ENCODE measurements at places on chromosomes 6 and 20. TPM values are rescaled to one million over a fixed set of nuclear protein-coding genes. Genes with fewer than 3 reads are reported as not detected.

DNA sequence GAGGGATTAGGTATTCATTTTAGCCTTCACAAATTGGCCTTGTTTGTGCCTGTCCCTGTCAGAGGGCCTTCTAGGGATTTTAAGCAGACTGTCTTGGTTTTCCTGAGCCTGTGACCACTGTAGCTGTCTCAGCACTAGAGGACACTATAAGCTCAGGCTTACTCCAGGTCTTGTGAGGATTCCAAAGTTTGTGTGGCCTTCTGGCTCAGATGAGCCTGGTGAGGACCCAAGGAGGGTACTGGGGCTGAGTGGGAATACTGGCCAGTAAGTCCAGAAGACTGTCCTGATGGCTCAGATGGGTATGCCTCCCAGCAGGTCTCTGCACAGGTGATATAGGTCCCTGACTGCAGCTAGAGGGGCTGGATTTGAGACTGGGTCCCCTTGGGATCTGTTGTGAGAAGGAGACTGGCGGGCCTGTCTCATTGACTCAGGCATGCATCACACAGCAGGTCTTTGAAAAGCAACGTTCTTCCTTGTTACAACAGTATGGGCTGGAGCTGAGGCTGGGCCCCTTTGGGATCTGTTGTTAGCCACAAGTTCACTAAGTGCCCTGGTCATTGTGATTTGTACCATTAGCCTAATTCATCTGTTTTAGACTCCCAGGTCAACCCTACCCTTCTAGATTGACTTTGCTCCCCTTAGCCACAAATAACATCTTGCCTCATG lies 26.3 kb upstream of the TFB1M start:
- no peaks in the 10 kb centered on the region for H3K36me3 ChIP-seq
- no peak overlapping the region for H3K27ac ChIP-seq
- H3K4me1 ChIP-seq, result no peaks in the 10 kb centered on the region
- H3K4me3 ChIP-seq, result no peak overlapping the region
- no peak for DNase-seq

- H3K27me3 ChIP-seq, result no peaks in the 10 kb centered on the region
- no peak overlapping the region for H3K4me3 ChIP-seq
- no peaks in the 10 kb centered on the region for H3K4me1 ChIP-seq
- H3K36me3 ChIP-seq, result no peaks in the 10 kb centered on the region
- H3K27ac ChIP-seq, result no peak overlapping the region
Measured at GRCh38 chr6:11625302-11625701, 87.8 kb downstream of the TMEM170B start.

GRCh38 chr6:69846770-69847491 lies 19.4 kb upstream of the COL19A1 start:
- no peaks in the 10 kb centered on the region for H3K36me3 ChIP-seq
- H3K27ac ChIP-seq, result peak overlapping the region; percentile 45
- DNase-seq, result no peak
- H3K4me1 ChIP-seq, result peaks cover 4% of the 10 kb centered on the region
- H3K27me3 ChIP-seq, result no peaks in the 10 kb centered on the region
- H3K4me3 ChIP-seq, result no peak overlapping the region

DNA sequence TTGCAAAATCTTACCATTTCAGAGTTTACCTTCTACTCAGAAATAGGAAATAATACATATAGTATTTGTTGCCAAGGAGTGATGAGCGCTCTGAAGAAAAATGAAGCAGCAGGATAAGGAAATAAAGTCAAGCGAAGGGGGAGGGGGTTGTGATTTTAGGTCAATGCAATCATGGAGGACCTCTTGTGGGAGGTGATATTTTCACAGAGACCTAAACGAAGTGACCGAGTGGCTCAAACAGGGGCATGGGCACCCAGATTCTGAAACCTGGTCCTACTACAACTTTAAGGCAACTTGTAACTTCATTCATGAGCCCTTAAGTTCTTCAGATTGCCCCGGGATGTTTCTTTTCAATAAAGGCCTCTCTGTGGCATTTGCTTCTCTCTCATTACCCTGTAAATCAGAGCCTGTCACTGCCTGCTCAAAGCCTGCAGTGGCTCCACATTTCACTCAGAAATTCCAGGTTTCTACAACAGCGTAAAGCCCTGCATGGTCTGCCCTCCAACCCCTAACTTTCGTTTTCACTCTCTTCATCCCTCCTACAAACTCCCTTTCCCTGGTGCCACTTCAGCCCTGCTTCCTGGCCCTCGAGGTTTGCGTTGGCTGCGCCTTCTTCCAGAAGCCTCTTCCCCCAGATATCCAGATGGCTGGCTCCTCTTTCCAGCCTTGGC lies 162.7 kb downstream of the TBC1D7 start:
- no peaks in the 10 kb centered on the region for H3K36me3 ChIP-seq
- no peaks in the 10 kb centered on the region for H3K27me3 ChIP-seq
- no peak for DNase-seq
- H3K4me3 ChIP-seq, result no peak overlapping the region

DNA sequence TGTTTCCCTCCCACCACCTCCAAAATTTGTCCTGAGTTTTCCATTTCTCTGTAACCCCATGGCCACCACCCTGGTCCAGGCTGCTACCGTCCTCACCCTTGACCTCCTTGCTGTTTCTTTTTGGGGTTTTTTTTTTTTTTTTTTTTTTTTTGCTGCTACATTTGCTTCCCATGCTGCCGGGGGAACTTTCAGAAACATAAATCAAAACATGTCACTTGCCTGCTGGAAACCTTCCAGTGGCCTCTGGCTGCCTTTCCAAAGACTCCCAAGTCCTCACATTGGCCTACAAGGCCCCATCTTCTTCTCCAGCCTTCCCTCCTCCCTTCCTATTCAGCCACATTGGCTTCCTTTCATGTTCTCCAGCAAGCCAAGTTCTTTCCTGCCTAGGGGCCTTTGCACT lies 50.4 kb upstream of the PTGIS start:
- no peak for DNase-seq
- H3K27me3 ChIP-seq, result no peaks in the 10 kb centered on the region
- no peak overlapping the region for H3K4me3 ChIP-seq

- H3K36me3 ChIP-seq, result no peaks in the 10 kb centered on the region
- no peak overlapping the region for H3K27ac ChIP-seq
- DNase-seq, result no peak
Measured at GRCh38 chr6:143598466-143599080, 79.2 kb upstream of the PHACTR2 start.

DNA sequence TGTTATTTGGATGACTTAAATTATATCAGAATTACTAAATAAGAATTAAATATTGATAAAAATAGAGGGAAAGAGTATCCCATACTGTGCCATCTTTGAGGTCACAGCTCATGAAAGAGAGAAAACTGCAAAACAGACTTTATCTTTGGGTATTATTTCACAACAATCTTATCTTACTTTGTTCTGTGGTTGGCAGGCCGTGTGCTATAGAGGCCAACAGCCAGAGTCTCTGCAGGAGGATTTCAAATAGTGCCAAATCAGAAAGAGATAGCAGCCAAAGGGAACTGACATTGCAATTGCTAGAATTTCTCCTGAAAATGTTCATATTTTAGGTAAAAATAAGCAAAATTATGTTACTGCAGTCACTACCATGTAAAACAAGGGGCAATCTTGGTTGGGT lies 354.2 kb downstream of the GRIK2 start:
- no peak overlapping the region for H3K27ac ChIP-seq
- no peaks in the 10 kb centered on the region for H3K36me3 ChIP-seq

DNA sequence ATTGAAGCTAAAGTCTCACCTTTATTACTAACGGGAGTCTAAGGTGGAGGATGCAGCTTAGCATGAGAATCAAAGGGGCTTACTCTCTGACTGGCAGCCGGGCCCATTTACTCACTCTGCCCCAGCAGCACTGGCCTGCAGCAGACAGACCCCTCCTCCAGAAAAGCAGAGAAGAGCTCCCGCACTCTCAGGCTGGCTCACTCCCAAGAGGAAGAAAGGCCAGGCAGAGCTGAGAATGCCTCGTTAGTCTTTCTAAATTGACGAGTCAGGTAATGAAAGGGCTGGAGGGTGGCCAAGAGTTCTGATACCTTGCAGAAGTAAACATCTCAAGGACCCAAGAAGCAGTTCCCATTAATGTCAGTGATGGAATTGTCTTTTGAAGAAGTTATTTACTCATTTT lies 44.5 kb upstream of the IL20RA start:
- DNase-seq, result no peak
- no peaks in the 10 kb centered on the region for H3K36me3 ChIP-seq
- H3K4me1 ChIP-seq, result no peaks in the 10 kb centered on the region
- no peaks in the 10 kb centered on the region for H3K27me3 ChIP-seq
- H3K4me3 ChIP-seq, result no peak overlapping the region

GRCh38 chr6:135938576-135939207 lies 87.2 kb downstream of the PDE7B start:
- H3K36me3 ChIP-seq, result no peaks in the 10 kb centered on the region
- no peaks in the 10 kb centered on the region for H3K4me1 ChIP-seq
- no peak for DNase-seq
- H3K27me3 ChIP-seq, result no peaks in the 10 kb centered on the region
- no peak overlapping the region for H3K27ac ChIP-seq

- no peaks in the 10 kb centered on the region for H3K27me3 ChIP-seq
- H3K27ac ChIP-seq, result no peak overlapping the region
- DNase-seq, result no peak
- no peaks in the 10 kb centered on the region for H3K4me1 ChIP-seq
- H3K4me3 ChIP-seq, result no peak overlapping the region
- no peaks in the 10 kb centered on the region for H3K36me3 ChIP-seq
Measured at GRCh38 chr6:116842459-116842858, 13.6 kb upstream of the GPRC6A start.

GRCh38 chr20:4082406-4083097 lies 67.2 kb upstream of the RNF24 start:
- no peaks in the 10 kb centered on the region for H3K27me3 ChIP-seq
- H3K4me1 ChIP-seq, result peaks cover 4% of the 10 kb centered on the region
- no peak overlapping the region for H3K27ac ChIP-seq
- DNase-seq, result peak; percentile 76

PCNA gene
- 19.3 TPM for total RNA-seq

CALHM5 gene
- 0.59 TPM for total RNA-seq

SLC22A7 gene
- 495 TPM for total RNA-seq

CD164 gene
- 218 TPM for total RNA-seq

LPA gene
- total RNA-seq, result 34.7 TPM

PNPLA1 gene
- 0.14 TPM for total RNA-seq

MCCD1 gene
- total RNA-seq, result 0.56 TPM

LY6G5C gene
- 1.1 TPM for total RNA-seq

THEMIS gene
- 0.05 TPM for total RNA-seq

CCDC28A gene
- total RNA-seq, result 11.9 TPM

LAMA5 gene
- total RNA-seq, result 40.2 TPM

MYCT1 gene
- total RNA-seq, result 4.5 TPM
